ENCODE measurements at places on chromosomes 2 and 18.

GRCh38 chr2:208793434-208793833 is 386.8 kb downstream of the PTH2R start:
- no peak for DNase-seq

- DNase-seq, result no peak
These were observed 53.8 kb downstream of the MYO1B start for GRCh38 chr2:191299010-191299409.

GRCh38 chr2:71174207-71174606 is 43.8 kb downstream of the MPHOSPH10 start:
- no peak for DNase-seq

- DNase-seq, result no peak
These were observed 102.7 kb downstream of the CDCA7 start for GRCh38 chr2:173457366-173457765.

- DNase-seq, result no peak
These were observed 2.2 kb downstream of the INO80D start for GRCh38 chr2:206083602-206084438.

DNA sequence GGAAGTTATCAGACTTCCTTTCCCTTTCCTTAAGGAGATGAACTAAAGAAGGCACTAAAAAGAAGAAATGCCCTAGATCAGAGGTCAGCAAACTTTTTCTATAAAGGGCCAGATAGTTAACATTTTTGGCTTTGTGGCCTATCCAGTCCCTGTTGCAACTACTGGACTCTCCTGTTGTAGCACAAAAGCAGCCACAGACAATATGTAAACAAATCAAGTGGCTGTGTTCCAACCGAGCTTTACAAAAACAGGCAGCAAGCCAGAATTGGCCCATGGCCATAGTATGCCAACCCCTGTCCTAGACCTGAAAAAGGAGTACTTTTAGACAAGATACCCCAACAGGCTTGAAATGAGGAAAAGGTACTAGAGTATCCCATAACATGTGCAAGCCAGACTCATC is 10.9 kb downstream of the NHEJ1 start:
- no peak for DNase-seq

- no peak for DNase-seq
These were observed 3.4 kb downstream of the SRBD1 start for GRCh38 chr2:45607701-45608100.

DNA sequence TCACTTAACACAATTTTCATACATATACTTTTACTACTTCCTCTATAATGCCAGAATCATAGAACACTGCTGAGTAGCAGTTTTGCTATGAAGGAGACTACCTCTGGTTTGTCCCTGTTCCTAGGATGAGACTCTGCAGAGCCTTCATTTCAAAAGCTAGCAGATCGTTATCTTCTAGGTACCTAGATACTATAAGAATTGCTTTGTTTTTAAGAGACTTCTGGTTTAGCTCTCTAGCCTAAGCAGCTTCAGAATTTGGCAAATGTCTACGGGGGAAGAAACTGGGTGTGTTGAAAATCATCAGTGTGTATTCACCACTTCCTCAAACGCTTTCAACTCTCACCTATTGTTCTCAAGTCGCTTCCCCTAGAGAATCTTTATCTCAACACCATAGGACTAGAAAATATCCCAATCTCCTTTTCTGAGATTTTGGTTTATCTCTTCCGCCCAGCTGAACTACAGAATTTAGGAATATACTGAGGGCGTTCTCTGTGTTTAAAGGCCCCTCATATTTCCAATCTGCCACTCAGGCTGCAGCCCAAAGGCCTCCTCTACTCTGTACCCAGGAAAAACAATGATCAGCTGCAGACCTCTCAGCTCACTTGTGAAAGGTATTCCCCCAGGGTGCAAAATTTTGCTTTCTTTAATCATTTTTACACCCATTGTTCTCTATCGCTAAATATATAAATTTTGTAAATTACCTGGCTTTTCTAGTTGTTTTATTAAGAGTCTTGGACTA is 28.7 kb downstream of the SMAD2 start:
- DNase-seq, result no peak

GRCh38 chr2:201465524-201465971 is 14.0 kb downstream of the STRADB start:
- DNase-seq, result no peak

DNA sequence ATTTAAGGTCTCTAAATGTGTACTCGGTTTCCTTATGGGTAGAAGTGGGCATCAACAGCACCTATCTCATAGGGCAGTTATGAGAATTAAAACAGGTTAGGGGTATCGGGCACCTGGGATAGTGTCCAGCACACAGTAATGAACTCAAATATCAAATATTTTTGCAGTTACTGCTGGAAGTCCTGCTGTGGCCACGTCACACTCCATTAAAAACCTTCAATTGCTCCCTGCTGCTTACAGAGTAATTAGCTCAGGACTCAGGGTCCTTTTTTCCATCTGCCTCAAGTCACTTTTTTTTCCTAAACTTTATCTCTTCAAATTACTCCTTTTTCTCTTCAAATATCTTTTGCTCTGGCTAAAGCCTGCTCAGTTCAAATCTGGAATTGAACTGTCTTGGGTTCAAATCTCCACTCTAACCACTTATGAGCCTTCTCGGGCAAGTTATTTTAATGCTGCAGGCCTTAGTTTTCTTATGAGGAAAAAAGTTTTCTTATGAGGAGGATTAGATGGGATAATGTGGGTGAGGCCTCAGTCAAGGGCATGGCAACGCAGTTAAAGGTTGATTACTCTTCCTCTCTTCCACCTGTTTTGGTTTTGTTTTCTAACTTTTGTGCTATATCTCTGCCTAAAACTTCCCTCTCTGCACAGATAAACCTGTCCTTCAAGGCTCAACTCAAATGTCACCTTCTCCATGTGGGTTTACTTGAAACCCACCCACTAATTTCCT is 36.6 kb downstream of the SPRED2 start:
- DNase-seq, result no peak

GRCh38 chr2:111678651-111679050 is 205.3 kb downstream of the ANAPC1 start:
- DNase-seq, result no peak

DNA sequence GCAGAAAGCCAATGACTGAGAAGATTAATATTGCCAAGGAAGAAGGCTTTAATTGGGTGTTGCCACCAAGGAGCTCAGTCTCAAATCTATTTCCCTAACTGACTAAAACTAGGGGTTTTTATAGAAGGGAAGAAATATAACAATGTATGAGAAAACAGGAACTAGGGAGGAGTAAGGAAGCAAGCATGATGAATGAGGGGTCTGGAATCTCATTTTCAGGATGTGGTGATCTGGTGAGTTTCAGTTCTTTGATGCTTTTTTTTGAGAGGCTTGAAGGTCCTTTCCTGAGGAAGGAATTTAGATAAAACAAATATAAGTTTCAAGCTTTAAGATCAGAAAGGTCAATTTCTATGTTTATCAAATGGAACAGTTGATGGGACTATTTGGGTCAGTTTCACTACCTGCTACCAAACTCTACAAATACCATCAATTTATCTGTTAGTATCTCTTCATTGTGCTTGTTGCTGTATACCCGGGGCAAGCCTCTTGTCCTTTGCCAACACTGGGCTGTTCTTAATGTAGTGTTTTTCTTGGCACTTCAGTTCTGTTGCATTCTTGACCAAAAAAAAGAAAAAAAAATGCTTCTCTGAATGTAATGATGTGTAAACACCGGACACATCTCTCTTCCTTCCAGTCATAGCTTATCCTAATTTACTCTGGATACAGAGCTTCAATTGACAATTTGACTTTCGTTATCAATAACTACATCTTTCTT is 357.0 kb downstream of the GALNT13 start:
- DNase-seq, result no peak

DNA sequence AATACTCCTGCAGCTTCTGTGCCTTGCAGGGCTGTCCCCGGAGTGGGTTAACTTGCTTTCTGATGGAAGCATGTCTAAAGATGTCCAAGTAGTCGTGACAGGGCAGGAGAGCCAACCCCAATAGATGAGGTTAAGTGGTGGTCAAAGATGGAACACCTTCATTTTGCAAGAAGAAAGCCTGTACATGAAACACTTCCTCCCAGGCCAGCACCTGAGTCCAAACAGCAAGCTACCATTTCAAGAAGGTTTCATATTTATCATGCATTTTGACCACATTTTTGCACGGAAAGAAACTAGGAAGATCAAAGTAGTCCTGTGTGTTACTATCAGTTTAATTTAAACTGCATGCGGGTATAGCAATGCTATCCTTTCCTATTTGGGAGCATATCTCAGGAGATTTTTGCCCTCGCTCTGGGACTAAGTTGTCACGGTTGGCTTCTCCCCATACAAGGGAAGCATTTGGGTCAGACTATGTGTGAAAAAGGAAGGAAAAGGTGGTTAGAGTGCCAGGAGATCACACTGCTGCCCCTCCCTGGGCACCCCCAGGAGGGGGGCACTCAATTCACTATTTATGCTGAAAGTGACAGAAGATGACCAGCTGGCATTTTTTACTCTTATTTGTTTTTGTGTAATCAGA is 187.6 kb downstream of the ZNF521 start:
- no peak for DNase-seq

GRCh38 chr18:32772581-32773381 is at the start of gene KLHL14:
Gene KLHL14 (minus strand): TSS chr18:32773023. CDS start chr18:32770591, 2,432 bp downstream.
- DNase-seq, result no peak

GRCh38 chr2:45445037-45445436 is 166.0 kb downstream of the SRBD1 start:
- DNase-seq, result no peak

- DNase-seq, result no peak
These were observed 593 bp downstream of the ZNF514 start for GRCh38 chr2:95158891-95159619.

GRCh38 chr2:45651415-45652089 is at the start of gene PRKCE:
Gene PRKCE (plus strand): TSS chr2:45651675.
- DNase-seq, result peak; percentile 57

GRCh38 chr2:9178904-9179571 is 27.6 kb upstream of the ASAP2 start:
- DNase-seq, result peak; percentile 20

- no peak for DNase-seq
These were observed 460.6 kb upstream of the DSEL start for GRCh38 chr18:67977067-67977616.

GRCh38 chr2:204234879-204235278 is 298.3 kb downstream of the ICOS start:
- no peak for DNase-seq

DNA sequence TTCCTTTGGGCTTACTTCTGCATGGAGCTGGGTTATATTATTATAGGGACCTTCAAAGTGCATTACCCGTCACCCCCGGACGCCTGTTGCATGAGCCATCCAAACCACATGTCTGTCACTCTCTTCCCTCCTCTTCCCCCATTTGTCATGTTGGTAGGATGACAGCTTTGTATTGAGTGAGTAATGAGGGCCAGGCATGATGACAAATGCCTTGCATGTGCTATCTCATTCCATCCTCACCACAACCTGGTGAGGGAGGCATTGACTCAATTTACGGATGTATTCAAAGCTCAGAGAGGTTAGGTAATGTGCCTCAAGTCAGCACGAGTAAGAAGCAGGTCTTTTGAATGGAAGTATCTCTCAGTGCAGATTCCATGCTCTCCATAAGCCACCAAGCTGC is 510.5 kb upstream of the TNP1 start:
- DNase-seq, result no peak

DNA sequence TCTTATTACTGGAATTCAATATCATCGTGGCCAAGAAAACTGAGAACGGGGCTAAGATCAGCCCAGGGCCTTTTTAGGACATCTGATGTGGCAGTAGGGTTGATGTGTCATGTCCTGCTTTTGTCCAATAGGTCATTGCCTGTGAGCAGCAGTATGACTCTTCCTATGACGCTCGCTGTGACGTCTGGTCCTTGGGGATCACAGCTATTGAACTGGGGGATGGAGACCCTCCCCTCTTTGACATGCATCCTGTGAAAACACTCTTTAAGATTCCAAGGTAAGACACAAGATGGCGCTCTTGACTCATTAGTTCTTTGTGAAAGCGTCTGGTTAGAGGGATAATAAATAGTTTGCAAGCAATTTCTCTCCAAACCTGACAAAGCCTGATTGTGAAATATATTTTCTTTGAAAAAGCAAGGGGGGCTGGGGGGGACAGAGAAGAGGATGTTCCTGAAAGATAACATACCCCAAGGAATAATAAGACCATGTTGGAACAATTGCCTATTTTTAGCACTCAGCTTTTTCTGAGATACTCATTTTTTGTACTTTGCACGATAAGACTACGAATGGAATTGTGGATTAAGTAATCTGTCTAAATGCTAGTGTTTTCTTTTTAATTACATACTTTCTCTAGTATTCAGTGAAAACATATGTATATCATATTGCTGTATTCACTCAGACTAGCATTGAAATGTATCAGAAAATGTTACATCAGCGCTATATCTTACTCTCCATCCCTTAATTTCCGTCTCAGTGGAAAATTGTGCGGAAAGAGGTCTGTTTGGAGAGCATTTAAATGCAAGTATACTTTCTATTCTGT is 58.1 kb downstream of the MYO3B start:
- peak; percentile 23 for DNase-seq

GRCh38 chr2:173193925-173194324 is 118.3 kb downstream of the MAP3K20 start:
- DNase-seq, result no peak

DNA sequence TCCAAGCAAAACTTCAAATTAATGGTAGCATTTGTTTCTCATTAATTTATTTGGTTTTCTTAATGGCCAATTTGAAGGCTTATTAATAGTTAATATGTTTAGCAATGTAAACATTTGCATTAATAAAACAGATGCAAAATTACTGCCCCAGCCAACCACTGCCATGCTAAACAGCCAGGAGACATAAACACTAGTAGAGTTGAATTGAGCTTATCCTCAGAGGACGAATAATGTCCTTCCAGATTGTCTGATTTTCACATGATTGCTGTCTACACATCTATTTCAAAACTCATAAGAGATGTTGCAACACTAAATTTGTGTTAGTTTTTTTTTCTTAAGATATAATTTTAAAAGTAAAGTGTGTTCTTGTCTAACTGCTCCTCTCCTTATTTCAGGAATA is 128.5 kb downstream of the DCC start:
- no peak for DNase-seq

DNA sequence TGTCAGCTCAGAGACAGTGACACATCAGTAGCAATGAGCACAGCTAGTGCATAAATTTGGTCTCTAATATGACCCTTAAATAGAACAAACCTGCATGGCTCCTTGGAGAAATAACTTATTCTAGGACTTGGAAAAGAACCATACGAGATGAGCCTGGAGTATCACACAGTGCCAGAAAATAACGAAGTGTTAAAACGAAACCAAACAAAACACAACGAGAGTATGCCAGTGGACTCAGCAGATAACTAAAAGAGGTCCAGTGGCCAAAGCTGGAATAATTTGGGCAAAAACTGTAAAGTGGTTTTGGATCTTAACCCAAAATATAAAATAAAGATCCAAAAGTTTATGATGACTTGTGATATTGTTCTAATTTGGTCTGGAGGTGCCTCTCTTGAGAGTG is 1599.0 kb upstream of the LRRTM1 start:
- no peak for DNase-seq
